ENCODE measurements at places on chromosomes 7 and 10.
A peak's percentile ranks its signal among the peaks of the same experiment; 100 is the strongest.

DNA sequence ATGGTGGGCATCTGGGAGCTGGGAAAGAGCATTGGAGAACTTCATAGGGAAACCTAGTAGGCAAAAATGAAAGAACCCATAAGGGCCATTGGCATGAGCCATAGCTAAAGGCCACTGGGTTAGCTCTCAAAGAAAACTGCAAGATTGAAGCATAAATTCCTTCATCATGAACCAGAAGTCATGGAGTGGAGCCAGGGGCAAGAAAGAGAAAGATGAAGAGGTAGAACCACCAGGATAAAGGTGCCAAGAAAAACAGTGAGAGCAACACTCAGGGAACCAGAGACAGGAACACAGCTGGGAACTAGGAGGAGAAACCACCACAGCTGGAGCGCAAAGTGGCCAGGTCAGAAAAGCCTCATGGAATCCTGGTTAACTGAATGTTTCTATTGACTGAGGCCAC lies 11.5 kb upstream of the SGMS1 start:
- peak; percentile 52 for DNase-seq

DNA sequence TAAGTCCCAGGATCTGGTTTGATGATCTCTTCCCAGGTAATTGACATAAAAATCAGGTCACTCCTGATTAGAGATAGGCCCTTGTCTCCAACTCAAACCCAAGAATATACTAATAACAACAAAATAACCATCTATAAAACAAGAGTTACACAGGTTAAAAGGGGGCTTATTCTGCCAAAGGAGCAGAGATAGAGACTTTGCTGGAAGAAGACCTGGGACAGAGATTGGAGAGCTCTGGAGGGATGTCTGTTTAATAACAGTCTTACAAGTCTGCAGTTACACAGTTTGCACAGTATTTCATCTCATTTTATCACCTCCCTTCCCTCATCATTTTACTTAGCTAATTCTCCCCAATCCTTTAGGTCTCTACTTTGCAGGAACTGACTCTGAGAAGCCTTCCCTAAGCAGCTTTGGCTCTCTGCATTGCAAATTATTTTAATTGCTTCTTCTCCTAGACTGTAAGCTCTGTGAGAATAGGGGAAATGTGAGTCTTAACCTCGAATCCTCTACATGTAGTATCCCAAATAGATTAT lies 3.7 kb upstream of the ZNF438 start:
- DNase-seq, result no peak

GRCh38 chr7:138919911-138920310 lies 61.3 kb downstream of the KIAA1549 start:
- DNase-seq, result no peak

GRCh38 chr10:113471241-113471996 lies 81.4 kb upstream of the HABP2 start:
- DNase-seq, result no peak

GRCh38 chr7:130995252-130996081 lies 261.5 kb upstream of the KLF14 start:
- no peak for DNase-seq
